Cerebellar nuclear complex (tissue), 1 donor: ENCODE measurements at places on chromosomes 1 and 21.

- DNase-seq = no peak
These were observed 1.7 kb upstream of the JUN start for GRCh38 chr1:58785442-58786058.

- no peak for DNase-seq
These were observed 60.0 kb downstream of the MAN1A2 start for GRCh38 chr1:117427297-117427696.

DNA sequence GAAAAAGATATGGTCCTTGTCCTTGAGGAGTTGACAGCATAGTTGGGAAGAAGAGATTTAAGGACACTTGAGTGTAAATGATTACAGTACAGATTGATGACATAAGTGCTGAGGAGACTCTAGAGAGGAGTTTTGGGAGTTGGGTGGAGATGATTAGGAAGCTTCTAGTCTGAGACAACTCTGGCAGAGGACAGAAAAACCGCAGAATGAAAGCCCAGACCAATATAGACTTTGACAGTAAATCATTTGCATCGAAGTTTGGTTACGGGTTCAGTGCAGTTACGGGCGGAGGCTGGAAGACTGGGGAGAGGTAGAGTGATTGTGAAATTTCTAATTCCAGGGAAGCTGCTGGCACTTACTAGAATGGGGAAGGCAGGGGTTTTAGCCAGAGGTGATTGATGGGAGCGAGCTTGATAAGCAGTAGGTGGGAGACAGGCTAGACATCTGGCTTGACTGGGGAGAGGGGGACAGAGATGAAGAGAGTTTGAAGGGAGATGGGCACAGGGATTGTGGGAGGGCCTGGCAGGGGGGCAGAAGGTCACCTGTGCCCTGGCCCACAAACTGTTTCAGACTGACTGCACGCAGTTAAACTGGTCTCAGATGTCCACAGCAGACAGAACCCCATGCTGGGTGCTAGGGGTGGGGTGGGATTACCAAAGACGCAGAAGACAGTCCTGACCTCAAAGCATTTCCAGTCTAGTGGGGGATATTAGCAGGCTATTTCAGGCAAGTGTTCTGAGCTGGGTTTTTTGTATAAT is 20.1 kb downstream of the SH2D2A start:
- no peak for DNase-seq

DNA sequence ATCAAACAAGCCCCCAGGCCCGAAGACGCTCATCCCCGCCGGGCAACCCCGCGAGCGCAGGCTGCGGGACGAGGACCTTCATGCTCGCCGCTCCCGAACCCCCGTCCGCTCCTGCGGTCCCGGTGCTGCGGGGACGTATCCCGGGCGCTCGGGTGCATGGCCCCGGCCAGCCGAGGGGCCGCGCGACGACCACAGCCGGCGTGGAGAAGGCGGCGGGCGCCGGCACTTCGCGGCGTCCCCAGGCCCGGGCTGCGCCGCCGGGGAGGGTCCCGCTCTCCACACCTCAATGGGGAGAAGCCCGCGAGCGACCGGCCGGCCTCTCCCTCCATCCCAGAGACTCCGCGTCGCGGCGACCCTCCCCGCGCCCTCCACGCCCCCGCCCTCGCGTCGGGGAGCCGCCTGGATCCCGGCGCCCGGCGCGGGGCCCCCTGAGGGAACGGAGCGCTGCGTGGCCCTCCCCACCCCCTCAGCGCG is 401 bp downstream of the ERRFI1 start:
- no peak for DNase-seq

GRCh38 chr1:231571904-231572303 is 43.4 kb downstream of the TSNAX start:
- DNase-seq = no peak

DNA sequence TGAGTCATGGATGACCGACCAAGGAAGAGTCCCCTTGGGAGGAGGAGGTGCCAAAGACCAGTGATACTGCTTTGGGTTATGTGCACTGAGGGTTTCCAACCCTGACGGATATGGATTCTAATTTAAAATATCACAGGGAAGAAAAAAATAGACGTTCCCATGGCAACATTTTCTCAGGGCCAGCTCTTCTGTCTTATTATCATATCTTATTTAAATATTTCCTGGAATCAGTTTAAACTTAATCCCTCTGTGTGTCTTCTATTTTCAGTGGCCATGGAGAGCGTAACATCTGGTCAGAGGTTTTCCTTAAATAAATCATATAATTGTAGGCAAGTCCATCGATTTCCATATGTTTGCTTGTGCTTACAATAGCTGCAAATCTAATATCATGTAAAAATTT is 205.4 kb upstream of the FMN2 start:
- no peak for DNase-seq

- peak; percentile 2 for DNase-seq
These were observed 19.8 kb upstream of the MUTYH start for GRCh38 chr1:45359882-45360513.

DNA sequence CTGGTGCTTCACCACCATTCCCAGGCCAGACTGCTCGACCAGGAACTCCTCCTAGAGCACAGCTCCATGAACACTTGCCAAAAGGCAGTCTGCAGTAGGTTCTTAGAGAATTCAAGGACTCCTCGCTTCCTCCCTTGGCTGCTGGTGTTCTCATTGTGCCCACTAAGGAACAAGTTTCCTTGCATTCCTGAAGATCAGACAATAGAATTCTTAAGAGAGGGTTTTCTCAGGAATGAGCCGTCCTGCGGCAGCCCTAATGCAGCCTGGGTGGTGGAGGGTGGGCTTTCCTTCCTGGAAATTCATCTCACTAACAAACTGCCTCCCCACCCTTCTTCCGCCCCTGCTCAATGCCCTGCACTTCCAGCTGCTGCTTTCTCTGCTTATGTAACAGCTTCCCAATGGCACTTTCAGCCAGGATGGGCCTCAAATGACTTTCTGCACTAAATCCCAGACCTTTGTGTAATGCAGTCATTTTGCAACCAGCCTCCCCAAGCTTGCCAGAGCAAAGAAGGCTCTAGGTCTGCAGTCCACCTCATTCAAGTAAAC is 287.9 kb downstream of the PLPP3 start:
- DNase-seq = no peak

GRCh38 chr1:67355745-67356424 is 48.2 kb downstream of the IL12RB2 start:
- DNase-seq = no peak

DNA sequence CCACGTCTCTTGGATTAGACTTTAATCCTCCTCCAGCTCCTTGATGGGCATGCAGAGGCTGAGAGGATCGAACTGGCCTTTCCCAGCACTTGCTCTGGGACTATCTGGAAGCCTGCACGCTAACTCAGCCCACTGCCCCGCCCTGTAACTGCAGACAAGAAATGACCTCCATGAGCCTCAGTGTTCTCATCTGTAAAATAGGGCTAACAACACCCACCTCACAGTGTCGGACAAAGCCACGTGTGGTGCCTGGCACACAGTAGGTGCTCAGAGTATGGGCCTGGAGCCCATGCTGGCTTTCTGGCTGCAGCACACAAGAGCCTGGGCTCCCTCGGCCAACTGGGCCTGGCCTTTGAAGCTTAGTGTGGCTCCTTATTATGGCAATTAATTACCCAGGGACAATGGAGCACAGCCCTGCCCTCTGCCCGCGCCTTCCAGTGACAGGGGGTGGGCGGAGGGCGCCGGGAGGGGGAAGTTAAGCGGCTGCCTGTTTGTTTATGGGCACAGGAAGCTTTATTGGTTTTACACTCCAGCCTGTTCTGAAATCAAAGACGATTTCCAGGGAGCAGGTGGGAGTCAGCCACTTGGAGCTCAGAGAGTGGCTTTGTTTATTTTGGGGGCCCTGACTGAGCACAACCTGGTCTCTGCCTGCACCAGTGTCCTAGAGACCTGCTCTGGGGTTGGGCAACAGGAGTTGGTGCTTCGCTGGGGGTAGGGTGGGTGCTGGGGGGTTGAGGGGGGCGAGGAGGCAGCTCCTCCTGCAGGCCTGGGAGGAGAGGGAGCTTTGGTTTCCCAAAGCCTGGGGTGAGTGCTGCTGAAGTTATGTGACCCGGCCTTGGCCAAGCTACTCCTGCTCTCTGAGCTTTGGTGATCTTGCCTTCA is 31.0 kb downstream of the PAX7 start:
- no peak for DNase-seq

DNA sequence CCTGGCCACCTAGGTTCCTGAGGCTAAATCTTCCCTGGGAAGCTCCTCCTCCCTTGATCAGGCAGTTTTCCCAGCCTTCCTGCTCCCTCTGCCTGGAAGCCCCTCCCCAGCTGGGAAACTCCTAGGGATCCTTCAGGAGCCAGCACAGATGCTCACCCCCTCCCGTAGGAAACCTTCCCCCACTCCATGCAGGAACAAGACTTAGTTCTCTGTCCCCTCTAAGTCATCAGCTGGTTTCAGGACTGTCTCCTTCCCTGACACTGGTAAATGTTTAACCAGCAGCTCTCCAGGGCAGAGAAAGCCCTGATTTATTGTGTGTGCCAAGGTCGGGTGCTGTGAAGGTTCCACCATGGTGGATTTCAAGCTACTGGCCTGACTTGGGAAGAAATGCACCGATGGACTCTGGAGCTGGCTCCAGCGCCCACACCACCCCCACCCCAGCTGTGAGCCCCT is 25.0 kb downstream of the TTC39A start:
- DNase-seq = no peak

GRCh38 chr1:161019751-161020495 is 1.0 kb downstream of the F11R start:
- DNase-seq = no peak

DNA sequence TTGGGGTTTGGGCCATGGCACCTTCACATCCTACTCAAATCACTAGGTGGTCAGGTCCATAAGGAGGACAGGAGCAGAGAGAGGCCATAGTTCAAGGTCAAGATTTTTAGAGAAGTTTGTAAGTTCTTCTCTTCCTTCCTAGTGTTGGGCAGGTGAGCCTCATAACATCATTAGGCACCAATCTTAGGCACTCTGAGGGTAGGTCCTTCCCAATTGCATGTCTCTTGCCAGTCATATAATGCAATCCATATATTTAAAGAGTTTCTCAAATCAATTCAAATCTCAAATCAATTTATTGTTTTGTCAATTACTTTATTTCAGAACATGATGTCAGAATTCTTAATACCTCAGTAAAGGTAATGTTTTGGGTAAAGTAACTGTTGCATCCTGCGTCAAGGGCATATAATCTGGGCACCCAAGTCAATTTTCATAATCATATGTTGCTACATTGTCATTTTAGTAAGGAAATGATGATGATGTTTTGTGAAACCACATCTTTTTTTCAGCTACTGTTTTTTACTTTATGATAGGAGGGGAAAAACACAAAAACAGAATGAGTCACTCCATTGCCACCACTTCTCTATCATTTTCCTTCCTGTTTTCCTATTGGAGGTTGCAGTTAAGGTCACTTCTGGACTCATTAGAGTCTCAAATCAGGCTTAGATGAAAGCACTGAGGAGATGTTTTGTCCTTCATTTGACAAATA is 122.7 kb downstream of the UCHL5 start:
- DNase-seq = no peak

DNA sequence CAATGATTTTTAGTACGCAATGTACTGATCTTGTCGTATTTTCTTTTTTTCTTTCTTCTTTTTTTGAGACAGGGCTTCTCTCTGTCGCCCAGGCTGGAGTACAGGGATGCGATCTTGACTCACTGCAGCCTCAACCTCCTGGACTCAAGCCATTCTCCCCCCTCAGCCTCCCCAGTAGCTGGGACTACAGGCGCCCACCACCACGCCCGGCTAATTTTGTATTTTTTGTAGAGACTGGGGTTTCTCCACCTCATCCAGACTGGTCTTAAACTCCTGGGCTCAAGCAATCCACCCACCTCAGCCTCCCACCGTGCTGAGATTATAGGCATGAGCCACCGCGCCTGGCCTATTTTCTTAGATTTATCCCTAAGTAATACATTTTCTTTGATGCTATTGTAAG is 43.9 kb upstream of the COL6A2 start:
- no peak for DNase-seq

GRCh38 chr1:66156144-66156543 is 363.4 kb downstream of the PDE4B start:
- DNase-seq = no peak

DNA sequence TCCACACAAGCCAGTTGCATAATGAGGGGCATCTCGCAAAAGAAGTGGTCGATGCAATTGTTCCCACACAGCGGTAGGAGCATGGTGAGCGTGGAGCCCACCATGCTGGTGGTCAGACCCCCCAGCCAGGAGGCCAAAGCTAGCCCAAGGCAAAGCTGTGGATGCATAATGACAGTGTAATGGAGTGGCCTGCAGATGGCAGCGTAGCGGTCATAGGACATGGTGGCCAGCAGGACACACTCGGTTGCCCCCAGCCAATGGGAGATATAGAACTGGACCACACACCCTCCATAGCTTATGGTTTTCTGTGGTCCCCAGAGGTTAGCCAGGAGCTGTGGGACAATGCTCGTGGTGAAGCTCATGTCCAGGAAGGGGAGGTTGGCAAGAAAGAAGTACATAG is 4.3 kb downstream of the OR2C3 start:
- no peak for DNase-seq

GRCh38 chr1:222028116-222028515 is 286.2 kb upstream of the DUSP10 start:
- no peak for DNase-seq
